Esophagus squamous epithelium (tissue), 5 donors: ENCODE measurements at places on chromosomes 13 and 19. TPM values are rescaled to one million over a fixed set of nuclear protein-coding genes. Genes with fewer than 3 reads are reported as not detected.

DNA sequence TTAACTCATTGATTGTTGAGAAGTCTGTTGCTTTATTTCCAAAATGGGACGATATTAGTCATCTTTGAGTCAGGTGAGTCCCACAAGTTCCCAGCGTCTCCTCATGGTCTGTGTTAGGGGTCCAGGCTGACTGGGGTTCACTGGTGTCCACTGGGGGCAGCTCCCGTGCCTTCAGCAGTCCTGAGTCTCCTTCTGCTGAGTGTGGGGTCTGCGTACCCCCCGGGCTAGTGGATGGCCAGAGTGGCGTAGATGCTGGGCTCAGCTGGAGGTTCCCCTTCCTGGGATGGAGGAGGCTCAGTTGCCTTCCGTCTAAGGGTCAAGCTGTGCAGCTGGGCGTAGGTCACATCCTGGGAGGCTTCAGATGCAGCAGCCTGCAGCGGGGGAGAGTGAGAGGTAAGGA lies 5.9 kb downstream of the LILRB3 start:
- H3K27me3 ChIP-seq = no peaks in the 10 kb centered on the region
- no peaks in the 10 kb centered on the region for H3K36me3 ChIP-seq
- H3K27ac ChIP-seq = no peak overlapping the region
- no peaks in the 10 kb centered on the region for H3K4me1 ChIP-seq
- no peak overlapping the region for H3K4me3 ChIP-seq

DNA sequence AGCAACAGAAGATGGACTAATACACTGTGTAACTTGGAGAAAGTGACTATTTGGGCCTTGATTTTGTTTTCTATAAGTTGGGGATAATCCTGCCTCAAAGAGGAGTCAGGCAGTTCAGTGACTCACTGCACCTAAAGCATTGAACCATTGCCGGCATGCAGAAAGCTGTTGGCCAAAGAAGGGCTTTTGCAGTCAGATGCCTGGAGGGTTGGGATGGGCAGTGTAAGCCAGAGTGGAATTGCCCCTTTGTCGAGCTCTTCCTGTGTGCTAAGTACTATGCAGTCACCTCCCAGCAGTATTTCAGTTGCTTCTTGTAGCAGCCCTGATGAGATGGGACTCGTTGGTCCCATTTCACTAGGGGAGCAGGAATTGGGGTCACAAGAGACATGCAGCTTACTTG lies 11.1 kb downstream of the ZNF473 start:
- no peaks in the 10 kb centered on the region for H3K27me3 ChIP-seq
- no peak for DNase-seq
- peaks cover 4% of the 10 kb centered on the region for H3K4me1 ChIP-seq

DNA sequence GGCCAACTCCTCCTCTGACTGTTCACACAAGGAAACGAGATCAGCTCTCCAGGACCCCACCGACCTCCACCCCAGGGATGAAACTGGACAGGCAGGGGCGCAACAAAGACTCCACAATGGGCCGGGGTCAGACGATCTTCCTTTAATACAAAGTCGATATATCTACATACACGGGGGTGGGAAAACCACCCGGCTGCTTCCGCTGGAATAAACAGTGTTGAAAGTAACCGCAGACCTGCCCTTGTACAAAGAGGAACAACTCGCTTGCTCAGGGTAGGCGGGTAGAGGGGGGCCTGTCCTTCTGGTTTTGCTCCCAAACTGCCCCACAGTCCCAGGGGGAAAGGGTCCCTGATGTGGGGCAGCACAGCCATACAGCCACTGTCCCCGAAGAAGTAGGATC lies 135.2 kb downstream of the PTPRS start:
- H3K27ac ChIP-seq = no peak overlapping the region
- H3K4me3 ChIP-seq = no peak overlapping the region
- H3K27me3 ChIP-seq = no peaks in the 10 kb centered on the region
- H3K36me3 ChIP-seq = peaks cover 50% of the 10 kb centered on the region
- no peak for DNase-seq

GRCh38 chr13:110498327-110498726 lies 63.2 kb downstream of the RAB20 start:
- H3K4me1 ChIP-seq = no peaks in the 10 kb centered on the region
- no peaks in the 10 kb centered on the region for H3K36me3 ChIP-seq
- H3K27ac ChIP-seq = no peak overlapping the region
- H3K4me3 ChIP-seq = no peak overlapping the region
- H3K27me3 ChIP-seq = no peaks in the 10 kb centered on the region

The HSD17B14 gene
- total RNA-seq = not detected

The PEAK3 gene
- total RNA-seq = 0.40 TPM

The ANGPTL4 gene
- 17.0 TPM for total RNA-seq
